ENCODE measurements at places on chromosomes 1 and 21.

GRCh38 chr1:161218301-161219077, 3.4 kb downstream of the FCER1G start:
- H3K4me1 ChIP-seq, result peaks cover 45% of the 10 kb centered on the region
- no peak for DNase-seq
- H3K36me3 ChIP-seq, result peaks cover 16% of the 10 kb centered on the region
- no peak overlapping the region for H3K27ac ChIP-seq

GRCh38 chr1:212060632-212061472, 25.3 kb downstream of the DTL start:
- no peaks in the 10 kb centered on the region for H3K27me3 ChIP-seq
- H3K36me3 ChIP-seq, result peaks cover 56% of the 10 kb centered on the region
- no peaks in the 10 kb centered on the region for H3K4me1 ChIP-seq
- no peak for DNase-seq
- H3K4me3 ChIP-seq, result no peak overlapping the region
- no peak overlapping the region for H3K27ac ChIP-seq

GRCh38 chr1:59215766-59216291, 81.1 kb upstream of the FGGY start:
- H3K27ac ChIP-seq, result no peak overlapping the region
- no peaks in the 10 kb centered on the region for H3K4me1 ChIP-seq
- H3K36me3 ChIP-seq, result no peaks in the 10 kb centered on the region
- H3K4me3 ChIP-seq, result no peak overlapping the region
- H3K27me3 ChIP-seq, result no peaks in the 10 kb centered on the region

DNA sequence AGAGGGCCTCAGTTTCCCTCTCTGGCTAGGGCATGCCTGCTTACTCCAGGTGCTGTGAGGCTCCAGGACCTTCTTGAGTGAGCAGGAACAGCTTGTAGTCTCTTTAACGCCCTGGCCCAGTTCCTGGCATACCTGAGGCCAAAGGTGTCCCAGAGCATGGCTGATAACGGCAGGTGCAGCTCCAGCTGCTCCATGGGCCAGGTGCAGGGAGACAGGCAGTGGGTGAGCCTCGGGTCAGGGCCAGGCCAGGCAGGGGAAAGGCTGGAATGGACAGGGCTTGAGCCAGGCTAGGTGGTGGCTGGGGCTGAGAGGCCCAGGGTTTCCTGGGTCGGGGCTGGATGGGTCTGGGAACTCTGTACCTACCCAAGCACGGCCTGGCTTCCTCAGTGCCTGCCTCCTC, 18.3 kb downstream of the EDN2 start:
- no peak overlapping the region for H3K27ac ChIP-seq
- DNase-seq, result no peak
- H3K4me1 ChIP-seq, result no peaks in the 10 kb centered on the region

DNA sequence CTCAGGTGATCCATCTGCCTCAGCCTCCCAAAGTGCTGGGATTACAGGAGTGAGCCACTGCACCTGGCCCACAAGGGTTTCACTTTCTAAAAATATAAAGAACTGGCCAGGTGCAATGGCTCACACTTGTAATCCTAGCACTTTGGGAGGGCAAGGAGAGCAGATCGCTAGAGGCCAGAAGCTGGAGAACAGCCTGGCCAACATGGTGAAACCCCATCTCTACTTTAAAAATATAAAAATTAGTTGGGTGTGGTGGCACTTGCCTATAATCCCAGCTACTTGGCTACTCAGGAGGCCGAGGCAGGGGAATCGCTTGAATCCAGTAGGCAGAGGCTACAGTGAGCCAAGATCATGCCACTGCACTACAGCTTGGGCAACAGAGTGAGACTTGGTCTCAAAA, 25.7 kb downstream of the MRPL39 start:
- peak; percentile 38 for DNase-seq
- H3K27ac ChIP-seq, result no peak overlapping the region
- H3K27me3 ChIP-seq, result no peaks in the 10 kb centered on the region
- H3K4me1 ChIP-seq, result peaks cover 56% of the 10 kb centered on the region
- H3K4me3 ChIP-seq, result no peak overlapping the region
- peaks cover 66% of the 10 kb centered on the region for H3K36me3 ChIP-seq

DNA sequence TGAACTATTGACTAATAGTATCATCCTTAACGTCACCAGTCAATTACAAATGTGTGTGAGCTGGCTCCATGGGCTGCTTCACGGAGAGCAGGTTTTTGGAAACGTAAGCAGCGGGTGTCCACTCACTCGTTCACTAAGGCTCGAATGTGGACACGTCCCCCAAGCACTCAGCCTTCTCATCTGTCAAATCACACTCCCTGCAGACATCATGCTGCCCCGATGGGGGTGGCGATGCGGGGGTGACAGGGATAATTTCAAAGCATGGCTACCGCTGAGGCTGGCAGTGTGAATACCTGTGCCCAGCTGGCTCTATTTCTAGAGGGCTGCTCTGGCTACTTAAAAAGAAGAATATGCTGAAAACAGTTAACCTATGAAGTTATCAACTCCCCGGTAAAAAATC, 71.3 kb downstream of the CAPZB start:
- H3K4me1 ChIP-seq, result peaks cover 58% of the 10 kb centered on the region
- H3K36me3 ChIP-seq, result peaks cover 22% of the 10 kb centered on the region
- H3K27me3 ChIP-seq, result no peaks in the 10 kb centered on the region
- no peak for DNase-seq

- DNase-seq, result no peak
- H3K36me3 ChIP-seq, result no peaks in the 10 kb centered on the region
- no peak overlapping the region for H3K4me3 ChIP-seq
- peaks cover 75% of the 10 kb centered on the region for H3K4me1 ChIP-seq
Observed at GRCh38 chr1:203275656-203276272, 29.6 kb upstream of the BTG2 start.

GRCh38 chr1:40039757-40040510, 595 bp upstream of the CAP1 start:
- H3K27ac ChIP-seq, result peak overlapping the region; percentile 99
- H3K36me3 ChIP-seq, result peaks cover 32% of the 10 kb centered on the region
- no peaks in the 10 kb centered on the region for H3K27me3 ChIP-seq

GRCh38 chr1:36224537-36225282, 467 bp downstream of the THRAP3 start:
- DNase-seq, result no peak
- H3K36me3 ChIP-seq, result peaks cover 31% of the 10 kb centered on the region
- peak overlapping the region; percentile 96 for H3K4me3 ChIP-seq
- H3K27ac ChIP-seq, result peak overlapping the region; percentile 100

All from activated CD4-positive, alpha-beta T cell treated with anti-CD3 and anti-CD28 coated beads for 36 hours (primary cell).